WERI-Rb-1 (cell line): ENCODE measurements at places on chromosomes 2 and 18.

GRCh38 chr2:203543898-203544328, 8.8 kb upstream of the RAPH1 start:
- DNase-seq, result no peak

DNA sequence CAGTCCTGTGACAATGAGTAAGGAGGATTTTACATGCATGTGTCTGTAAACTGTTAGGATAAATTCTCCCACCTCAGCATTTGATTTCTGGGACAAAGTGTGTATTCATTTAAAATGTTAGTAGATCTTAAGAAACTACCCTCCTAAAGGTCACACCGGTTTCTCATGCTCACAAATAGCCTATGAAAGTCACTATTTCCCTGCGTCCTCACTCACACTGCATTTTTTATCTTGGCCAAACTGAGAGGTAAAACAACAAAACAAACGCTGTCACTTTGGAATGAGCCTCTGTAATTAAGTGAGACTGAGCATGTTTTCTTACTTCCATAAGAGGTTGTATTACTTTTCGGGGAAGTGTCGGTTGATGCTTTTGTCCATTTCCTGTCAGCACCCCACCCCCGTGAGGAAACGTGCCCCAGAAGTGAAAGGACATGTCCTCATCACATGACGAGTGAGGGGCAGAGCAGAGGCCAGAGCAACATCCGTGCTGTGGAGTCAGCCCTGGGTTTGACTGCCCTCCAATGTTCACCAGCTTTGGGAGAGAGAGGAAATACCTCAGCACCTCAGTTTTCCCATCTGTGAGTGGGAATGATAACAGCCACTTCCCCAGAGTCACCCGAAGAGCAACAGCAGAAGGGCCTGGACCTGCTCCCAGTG, 3.1 kb downstream of the GYPC start:
- DNase-seq, result no peak

- DNase-seq, result no peak
These were observed 5.8 kb upstream of the RTN4 start for GRCh38 chr2:55056024-55056521.

DNA sequence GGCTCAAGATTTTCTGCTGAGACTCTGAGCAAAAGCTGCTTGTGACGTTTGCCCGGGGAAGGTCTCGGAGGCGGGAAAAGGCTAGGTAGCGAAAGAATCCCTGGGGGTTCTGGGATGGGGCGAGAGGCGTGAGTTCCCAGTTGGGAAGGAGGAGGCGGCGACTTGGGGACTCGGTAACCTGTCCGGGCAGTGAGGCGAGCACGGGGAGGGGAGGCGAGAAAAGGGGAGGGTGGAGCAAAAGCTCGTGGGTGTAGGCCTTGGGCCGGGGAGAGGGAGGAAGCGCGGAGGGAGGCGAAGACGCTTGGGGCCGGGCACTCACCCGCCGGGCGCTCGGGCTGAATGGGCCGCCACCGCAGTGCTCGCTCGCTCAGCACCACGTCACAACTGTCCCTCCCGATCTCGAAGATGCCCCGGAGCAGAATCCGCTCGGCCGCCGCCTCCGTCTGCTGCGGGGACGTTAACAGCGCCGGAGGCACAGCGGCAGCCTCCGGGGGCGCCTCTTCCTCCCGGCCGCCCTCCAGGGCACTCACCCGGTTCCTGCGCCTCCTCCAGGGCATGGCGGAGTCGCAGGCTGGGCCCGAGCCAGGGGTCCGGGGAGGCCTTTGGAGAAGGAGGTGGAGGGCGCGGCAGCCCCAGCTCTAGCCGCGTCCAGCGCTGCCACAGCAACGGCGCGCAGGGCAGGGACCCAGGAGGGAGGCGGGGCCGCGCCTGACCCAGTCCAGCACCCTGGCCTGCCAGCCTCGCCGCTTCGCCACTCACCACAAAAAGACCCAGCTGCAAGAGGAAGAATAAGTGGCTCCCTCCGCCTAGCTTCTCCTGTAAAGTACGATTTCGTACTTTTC, at the start of gene CERKL:
TSS of gene CERKL (minus strand) at position 656 of the 842 bp plus-strand sequence. CDS start at position 557, 99 bp downstream.
- peak; percentile 98 for DNase-seq

DNA sequence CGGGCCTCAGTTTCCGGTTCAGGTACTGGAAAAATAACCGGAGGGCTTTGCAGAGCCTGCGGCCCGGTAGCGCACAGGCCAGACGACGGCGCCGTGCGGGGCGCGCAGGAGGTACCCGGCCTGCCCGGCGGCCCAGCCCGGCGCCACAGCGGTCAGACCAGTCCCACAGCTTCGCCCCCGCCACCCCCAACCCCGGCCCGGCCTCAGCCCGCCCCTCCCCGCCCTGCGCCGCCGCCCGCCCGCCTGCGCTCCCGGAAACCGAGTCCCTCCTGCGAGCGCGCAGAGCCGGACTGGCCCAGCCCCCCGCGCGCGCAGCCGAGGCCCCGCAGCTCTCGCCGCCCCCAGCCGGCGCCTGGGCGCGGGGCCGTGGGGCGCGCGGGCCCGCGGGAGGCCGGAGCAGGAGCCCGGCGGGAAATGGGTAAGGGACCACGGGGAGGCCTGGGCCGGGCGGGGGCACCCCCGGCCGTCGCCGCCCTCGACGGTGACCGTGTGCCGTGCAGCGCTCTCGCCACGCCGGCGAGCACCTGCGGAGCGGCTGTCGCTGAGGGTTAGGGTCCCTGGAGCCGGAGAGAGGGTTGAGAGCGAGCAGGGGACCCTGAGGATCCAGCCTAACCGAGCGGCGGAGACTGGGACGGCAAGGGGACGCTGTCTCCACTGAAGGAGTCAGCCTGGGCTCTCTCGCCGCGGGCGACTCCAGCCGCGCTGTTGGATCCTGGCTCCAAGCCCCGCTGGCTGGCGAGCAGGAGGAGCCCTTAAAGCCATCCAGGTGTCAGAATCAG, 16.5 kb upstream of the PSD4 start:
- DNase-seq, result no peak

DNA sequence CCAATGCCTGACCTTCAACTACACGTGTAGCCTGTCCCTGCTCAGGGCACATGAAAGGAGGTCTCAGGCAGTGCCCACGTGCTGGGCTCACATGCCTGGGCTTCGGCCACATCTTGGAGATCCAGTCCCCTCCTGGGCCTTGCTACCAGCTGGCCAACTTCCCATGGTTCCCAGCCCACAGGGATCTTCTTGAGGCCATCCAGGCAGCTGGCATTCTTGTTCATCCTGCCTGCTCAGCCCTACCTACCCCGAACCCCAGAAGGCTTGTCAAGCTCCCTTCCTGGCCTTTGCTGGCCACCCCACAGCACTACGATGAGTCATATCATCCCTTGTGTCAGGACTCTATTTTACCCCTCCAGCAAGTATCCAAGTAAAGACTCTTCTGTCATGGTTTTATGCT, 97.1 kb downstream of the ZBTB7C start:
- DNase-seq, result no peak

- no peak for DNase-seq
These were observed 180.2 kb upstream of the TWIST2 start for GRCh38 chr2:238667639-238668038.

DNA sequence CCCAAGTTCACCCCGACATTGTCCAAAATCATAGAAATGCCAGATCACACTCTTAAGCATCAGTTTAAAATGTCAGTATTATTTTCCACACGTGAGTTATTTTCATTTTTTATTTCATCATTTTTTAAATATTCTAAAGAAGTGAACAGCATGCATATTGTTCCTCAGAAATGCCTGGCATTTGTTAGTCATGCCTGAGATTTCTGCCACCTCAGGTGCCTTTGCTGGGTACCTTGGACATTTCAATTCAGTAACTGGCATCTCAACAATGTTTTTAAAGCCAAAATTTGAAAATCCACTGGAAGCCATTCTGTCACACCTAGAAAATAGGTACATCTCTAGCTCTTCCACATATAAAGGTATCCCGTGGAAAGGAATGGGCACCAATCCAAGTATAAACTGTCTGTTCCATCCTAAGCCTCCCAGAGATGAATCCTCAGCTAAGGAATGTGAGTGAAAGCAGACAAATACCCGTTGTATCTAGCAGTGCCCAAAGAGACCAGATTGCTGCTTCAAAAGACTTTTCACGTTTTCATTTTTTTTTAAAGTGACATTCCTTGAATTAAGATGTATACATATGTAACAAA, 159.8 kb downstream of the ZNF385B start:
- DNase-seq, result no peak
